ENCODE measurements at places on chromosomes 11 and 22. TPM values are rescaled to one million over a fixed set of nuclear protein-coding genes. Genes with fewer than 3 reads are reported as not detected.

DNA sequence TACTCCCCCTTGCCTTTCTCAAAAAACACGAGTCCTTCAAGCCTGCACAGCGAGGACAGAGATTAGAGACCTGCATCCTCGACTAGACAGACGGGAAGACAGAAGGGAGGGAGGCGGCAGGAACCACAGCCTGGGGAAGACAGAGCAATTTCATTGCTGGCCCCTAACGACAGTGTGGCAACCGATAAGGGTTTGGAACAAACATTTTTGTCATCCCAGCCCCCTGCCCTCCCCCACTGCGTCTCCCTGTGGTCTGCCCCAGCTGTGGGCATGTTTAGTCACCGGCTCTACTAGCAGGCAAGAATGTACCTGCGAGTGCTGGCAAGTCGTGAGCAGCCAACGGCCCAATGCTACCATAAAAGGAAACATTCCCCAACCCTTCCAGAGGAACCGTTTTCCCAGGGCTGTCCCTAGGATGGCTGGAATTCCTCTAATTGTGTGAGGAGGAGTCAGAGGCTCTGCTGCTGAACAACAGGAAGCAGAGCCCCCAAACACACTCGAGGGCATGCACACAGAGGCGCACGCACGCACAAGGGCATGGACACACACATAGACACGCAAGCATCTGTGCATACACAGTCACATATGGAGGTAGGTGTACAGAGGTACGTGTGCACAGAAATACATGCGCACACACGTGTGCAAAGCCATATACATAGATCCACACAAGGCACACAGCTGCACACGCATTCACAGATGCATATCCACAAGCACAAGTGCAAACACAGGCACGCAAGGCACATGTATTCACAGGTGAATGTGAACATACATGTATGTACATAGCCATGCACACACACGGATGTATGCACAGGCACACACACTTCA is 58.3 kb downstream of the MYH9 start:
- peak; percentile 48 for ATAC-seq

Gene GLB1L3
- total RNA-seq: 15.7 TPM

DNA sequence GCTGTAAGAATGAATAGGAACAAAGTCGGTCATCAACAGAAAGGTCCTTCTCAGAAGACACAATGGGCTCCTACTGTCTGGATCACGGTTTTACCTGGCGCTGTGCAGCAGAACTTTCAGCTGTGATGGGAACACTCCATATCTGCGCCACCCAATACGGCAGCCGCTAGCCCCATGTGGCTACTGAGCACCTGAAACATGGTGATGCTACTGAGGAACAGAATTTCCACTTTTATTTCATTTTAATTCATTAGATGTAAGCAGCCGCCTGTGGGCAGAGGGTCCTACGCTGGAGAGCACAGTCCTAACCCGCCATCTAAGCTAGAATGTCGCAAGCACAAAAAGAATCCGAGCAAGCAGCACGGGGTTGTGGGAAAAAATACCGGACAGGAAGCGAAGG is 2.7 kb downstream of the SULT4A1 start:
- ATAC-seq: no peak

Gene MISFA
- total RNA-seq: 2.5 TPM

- no peak for ATAC-seq
These were observed 52.8 kb downstream of the SBF1 start for GRCh38 chr22:50422046-50422445.

Gene CNTF
- total RNA-seq: 5.5 TPM

DNA sequence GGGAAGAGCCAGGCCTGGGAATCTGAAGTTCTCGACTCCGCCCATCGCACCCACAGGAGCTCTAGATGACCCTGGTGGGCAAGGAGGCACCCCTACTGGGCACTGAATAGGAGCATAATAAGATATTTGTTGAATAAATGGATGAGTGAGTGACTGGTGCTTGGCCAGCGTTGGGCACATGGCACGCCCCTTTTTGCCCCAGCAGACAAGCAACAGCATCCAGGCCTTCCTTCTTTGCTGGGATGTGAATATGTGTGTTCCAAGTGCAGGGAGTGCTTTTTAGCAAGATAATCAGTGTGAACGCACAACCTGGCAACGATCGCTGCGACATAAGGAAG is 443 bp upstream of the CELF1 start:
- peak; percentile 27 for ATAC-seq

Gene MMP13
- not detected for total RNA-seq

GRCh38 chr22:25360891-25361645 is 141.6 kb downstream of the CRYBB2 start:
- ATAC-seq: no peak

- no peak for ATAC-seq
These were observed 24.9 kb upstream of the EMSY start for GRCh38 chr11:76419896-76420295.

DNA sequence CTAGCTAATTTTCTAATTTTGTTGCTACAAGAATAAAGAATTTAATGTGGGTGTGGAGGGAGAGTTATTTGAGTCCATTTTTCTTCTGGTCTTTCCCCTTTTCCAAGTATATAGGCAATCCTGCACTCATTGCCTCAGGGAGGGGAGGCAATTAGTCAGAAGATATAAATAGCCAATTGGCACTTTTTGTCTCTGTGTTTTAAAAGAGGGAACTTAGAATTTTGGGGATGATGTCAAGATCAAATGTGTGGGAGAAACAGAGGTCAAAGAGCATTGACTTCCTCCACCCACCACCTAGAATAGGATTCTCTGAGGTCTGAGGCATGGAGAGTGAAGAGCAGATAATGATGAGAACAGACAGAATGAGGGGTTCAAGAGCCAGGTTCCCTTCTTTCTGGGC is 120.3 kb upstream of the ZC3H12C start:
- no peak for ATAC-seq

Gene PRCP
- total RNA-seq: 26.9 TPM

DNA sequence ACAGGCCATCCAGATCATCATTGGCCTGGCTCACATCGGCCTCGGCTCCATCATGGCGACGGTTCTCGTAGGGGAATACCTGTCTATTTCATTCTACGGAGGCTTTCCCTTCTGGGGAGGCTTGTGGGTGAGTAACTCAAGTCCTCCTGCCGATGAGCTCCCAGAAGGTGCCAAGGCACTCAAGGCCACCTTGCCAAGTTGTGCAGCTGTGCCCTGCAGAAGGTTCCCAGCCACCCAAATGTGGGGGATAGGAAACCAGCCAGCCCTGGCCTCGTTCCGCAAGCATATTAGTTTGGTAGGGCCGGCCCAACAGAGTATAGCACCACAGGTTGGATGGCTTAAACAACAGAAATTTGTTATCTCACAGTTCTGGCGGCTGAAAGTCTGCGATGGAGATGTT is 4.0 kb downstream of the MS4A8 start:
- no peak for ATAC-seq

Gene KLHL22
- total RNA-seq: 22.4 TPM

DNA sequence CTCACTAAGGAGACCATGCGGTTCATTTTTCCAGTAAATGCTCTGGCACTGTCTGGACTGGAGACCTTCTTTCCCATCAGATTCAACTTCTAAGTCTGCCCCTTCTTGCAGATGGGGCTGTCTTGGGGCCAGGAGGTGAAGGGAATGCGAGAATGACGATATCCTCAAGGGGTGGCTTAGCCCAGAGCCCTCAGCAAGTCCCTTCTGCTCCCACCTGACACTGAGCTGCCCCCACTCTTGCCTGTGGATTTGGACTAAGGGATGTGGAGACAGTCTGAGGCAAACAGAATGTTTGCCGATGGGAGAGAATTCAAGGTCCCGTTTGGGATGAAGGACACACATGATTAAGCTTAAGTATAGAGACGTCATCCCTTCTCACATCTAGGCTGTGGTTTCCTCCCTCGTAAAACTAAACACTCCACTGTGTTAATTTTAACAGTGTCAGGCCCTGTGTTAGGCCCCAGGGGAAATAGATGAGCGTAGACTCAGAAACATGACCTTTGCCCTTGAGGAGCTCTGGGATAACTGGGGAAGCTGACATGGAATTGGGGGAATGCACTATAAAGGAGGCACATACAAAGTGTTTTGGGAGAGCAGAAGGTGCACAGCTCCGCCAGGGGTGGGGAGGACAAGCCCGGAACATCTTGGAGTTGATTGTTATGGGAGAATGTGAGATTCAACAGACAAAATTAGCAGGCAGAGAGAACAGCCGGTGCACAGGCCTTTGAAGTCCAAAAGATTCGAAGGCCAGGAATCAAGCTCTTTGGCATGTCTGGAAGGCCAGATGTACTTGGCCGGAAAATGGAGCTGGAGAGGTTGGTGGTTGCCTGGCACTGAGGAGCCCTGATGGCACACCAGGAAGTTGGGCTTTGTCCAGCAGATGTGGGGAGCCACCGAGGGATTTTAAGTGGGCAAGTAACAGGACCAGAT is 71.6 kb downstream of the ST3GAL4 start:
- no peak for ATAC-seq

DNA sequence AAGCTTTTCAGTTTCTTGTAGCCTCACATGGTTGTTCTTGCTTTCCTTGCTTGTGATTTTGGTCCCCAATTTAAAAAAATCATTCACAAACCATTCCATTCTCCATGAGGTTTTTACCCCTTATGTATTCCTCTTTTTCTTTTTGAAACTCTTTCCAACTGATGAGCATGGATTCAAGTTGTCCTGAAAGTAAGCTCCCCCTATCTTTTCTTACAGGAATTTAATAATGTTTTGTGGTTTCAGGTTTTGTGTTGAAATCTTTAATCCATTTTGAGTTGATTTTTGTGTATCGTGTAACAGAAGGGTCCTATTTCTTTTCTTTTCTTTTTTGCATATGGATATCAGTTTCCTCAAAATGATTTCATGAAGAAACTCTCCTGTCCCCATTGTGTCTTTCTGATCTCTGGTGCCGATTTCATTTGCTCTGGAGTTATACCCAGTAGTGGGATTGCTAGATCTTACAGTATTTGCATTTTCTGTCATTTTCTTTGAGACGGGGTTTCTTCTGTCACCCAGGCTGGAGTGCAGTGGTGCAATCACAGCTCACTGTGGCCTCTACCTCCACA is 58.5 kb downstream of the LRRC74B start:
- no peak for ATAC-seq

- ATAC-seq: no peak
These were observed 19.2 kb downstream of the NECTIN1 start for GRCh38 chr11:119709638-119710346.

DNA sequence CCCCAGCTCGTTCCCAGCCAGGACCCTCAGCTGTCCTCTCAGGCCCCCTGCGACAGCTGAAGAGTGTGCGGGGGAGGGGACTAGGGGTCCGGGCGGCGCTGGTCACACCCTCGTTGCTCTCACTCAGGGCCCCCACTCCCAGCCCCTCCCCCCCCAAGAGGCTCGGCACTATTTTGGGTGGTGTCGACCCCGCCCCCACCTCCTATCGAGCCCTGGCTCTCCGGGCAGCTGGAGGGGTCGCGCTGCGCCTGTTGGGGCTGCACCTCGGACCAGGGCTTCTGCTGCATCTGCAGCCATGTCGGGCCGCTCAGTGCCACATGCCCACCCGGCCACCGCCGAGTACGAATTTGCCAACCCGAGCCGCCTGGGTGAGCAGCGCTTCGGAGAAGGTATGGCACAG is at the start of gene HSPB2:
Gene HSPB2, plus strand, starts transcription at position 200 of the 400 bp plus-strand sequence. Its CDS starts 96 bp downstream, at position 296.
- no peak for ATAC-seq

DNA sequence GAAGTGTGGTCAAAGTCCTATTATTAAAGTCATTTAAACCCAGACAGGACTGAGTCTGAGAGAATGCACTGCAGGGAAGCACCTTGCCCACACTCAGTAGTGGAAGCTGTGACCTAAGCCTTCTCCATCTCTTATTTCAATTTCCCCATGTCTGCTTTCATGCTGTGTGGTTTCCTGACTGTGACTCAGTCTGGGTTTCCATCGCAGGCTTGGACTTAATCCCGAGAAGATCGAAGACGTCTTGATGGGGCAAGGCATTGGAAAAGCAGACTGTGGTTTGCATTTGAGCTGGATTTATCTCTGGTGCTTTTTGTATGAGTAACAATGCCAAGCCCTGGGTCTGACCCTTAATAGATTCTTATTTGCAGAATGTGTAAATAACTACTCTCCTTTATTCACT is 238.9 kb downstream of the NTM start:
- ATAC-seq: no peak

Gene RAG1
- total RNA-seq: 0.13 TPM

Gene SYT7
- 0.19 TPM for total RNA-seq

DNA sequence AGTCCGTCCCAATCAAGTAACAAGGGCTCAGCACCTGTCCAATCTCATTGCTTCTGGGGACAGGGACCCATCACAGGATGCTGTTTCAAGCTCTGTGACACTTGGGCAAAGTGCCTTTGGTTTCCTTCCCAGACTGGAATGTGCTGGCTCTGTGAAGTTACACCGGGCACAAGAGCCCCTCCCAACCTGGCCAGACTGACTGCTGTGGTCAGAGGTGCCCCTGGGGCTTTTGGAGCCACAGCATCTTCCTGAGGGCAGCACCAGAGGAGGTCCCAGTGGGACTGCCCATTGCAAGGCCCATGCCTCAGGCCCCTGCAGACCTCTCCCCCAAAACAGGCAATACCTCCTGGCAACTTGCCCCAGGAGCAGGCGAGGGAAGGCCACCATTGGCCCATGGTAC is 155.2 kb upstream of the GRK3 start:
- no peak for ATAC-seq

GRCh38 chr11:62401811-62402210 is 17.0 kb upstream of the SCGB1A1 start:
- ATAC-seq: peak; percentile 2

DNA sequence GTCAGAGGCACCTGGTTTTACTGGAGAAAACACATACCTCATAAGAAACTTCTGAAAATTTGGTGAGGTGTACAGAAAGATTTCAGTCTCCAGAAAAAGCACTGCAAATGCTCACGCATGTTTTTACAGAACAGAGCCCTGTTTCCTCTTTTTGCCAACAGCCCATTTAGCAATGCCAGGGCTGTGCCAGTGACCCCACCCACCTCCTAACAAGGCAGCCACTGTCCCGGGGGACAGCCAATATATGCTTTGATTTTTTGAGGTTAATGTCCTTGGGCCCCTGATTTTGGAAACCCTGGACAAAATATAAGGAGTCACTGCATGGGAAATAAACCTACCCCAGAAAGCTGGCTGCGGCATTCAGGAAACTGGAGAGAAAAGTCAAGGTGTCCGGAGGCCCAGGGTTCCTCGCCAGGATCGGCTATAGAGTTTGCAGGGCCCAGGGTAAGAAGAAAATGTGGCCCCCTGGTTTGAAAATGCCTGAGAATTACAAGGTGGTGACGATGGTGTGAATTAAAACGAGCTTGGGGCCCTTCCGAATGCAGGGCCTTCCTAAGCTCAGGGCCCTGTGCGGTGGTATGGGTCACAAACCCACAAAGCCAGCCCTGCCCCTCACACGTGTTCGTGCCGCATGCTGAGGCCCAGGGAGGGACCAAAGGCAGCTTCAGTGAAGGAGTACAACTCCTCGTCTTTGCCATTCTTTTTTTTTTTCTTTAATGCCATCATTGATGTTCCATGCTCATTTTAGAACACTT is 71.1 kb upstream of the WNT7B start:
- no peak for ATAC-seq

GRCh38 chr11:119643212-119643875 is 85.7 kb downstream of the NECTIN1 start:
- ATAC-seq: no peak

Gene ARRB1
- 10.7 TPM for total RNA-seq

DNA sequence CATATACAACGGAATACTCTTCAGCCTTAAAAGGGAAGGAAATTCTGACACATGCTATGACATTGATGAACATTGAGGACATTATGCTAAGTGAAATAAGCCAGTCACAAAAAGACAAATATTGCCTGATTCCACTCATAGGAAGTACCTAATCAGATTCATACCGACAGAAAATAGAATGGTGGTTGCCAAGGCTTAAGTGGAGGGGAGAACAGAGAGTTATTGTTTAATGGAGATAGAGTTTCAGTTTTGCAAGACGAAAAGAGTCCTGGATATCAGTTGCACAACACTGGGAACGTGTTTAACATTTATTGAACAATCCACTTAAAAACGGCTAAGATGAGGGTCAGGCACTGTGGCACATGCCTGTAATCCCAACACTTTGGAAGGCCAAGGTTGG is 45.6 kb upstream of the HIPK3 start:
- ATAC-seq: no peak

Data from activated T-helper 17 cell treated with anti-CD3 and anti-CD28 coated beads, Interleukin-2, amount 50 U/mL, for 72 hours (primary cell).